ENCODE measurements at places on chromosomes 5 and 9.

DNA sequence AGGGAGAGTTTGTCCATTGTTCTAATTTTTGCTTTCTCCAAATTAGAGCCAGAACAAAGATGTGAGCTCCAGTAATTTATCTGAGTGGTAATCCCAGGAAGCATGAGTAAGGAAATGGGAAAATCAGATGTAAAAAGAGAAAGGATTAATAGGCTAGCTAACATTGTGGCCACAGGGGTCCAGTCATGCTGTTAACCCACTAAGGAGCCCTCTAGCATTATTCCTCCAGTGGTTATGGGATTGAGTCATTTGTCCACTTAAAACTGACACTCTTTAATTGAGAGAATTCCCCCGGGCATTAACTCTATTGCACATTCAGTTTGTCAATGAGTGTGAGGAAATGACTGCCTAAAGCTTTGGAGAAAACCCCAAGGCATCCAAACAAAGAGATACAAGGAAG, 700.3 kb upstream of the TYRP1 start:
- no peak for DNase-seq

DNA sequence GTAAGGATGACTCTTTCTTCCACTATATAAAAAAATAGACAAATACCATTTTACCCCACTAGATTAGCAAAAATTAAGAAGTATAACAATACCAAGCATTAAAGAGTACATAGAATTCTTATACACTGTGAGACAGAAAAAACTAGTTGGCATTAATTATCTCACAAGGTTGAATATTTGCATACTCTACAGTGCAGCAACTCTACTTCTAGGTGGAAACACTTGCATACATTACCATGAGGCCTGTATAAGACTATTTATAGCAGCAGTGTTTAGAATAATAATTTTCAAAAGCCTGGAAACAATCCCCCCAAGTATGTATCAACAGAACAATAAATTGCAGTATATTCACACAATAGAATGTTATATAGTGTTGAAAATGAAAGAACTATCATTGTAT, 19.0 kb upstream of the PURA start:
- no peak for DNase-seq

- DNase-seq = no peak
Measured at GRCh38 chr5:39519566-39520231, 94.9 kb upstream of the DAB2 start.

GRCh38 chr9:32503008-32503407, 23.0 kb downstream of the RIGI start:
- DNase-seq = no peak

DNA sequence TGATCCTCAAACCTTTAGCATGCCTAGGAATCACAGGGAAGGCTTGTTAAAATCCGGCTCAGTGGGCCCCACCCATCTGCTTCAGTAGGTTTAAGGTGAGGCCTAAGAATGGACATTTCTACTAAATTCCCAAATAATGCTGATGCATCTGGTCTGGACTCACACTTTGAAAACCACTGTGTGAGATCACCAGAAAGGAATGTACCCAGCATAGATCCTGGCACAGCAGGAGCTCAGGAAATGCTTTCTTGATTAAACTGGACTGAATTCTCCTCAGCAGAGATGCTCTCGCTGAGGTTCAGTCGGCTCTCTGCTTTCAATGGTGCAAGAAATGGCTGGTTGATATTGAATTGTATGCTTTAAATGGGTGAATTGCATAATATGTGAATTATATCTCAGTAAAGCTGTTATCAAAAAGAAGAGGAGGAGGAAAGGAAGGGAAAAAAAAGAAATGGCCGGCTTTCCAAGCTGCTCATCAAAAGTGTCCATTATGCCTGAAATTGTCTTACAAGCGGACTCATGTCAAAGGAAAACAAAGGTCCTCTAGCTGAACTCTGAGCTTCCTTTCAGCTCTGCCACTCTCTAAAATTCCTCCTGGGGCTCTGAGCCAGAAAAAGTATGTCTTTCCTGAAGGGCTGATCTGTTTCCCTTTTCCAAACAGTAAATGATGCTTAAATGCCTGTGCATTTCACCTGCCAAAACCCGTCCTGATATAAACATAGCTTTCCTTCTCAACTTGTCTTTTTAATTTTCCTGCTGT, 77.6 kb upstream of the SAP30L start:
- no peak for DNase-seq

GRCh38 chr5:141172381-141173204, at the start of gene PCDHB7:
PCDHB7 (plus strand) TSS chr5:141172644; CDS start chr5:141172836, 192 bp downstream.
- no peak for DNase-seq

GRCh38 chr9:13064676-13065075, 214.8 kb downstream of the MPDZ start:
- DNase-seq = no peak

GRCh38 chr5:75566710-75567309, 44.4 kb upstream of the ANKDD1B start:
- DNase-seq = no peak

DNA sequence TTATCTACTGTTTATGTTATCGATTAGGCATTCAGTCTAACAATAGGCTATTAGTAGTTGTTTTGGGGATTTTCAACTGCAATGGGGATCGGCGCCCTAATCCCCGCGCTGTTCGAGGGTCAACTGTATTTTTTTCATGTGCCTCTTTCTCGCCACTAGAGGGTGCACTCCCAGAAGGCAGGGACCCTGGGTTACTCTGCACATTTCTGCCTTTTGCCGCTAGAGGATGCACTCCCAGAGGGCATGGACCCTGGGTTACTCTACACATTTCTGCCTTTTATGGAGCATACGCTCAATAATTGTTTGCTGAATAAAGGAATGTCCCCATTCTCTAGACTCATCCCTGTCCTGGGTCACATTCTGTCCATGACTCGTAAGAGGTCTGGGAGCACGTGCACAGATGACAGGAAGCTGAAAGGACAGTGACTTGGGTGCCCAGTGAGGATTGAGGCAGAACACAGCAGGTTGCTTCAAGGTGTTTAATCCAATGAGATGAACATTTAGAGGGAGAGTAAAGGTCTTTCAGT, 27.9 kb upstream of the RECK start:
- DNase-seq = peak; percentile 62

DNA sequence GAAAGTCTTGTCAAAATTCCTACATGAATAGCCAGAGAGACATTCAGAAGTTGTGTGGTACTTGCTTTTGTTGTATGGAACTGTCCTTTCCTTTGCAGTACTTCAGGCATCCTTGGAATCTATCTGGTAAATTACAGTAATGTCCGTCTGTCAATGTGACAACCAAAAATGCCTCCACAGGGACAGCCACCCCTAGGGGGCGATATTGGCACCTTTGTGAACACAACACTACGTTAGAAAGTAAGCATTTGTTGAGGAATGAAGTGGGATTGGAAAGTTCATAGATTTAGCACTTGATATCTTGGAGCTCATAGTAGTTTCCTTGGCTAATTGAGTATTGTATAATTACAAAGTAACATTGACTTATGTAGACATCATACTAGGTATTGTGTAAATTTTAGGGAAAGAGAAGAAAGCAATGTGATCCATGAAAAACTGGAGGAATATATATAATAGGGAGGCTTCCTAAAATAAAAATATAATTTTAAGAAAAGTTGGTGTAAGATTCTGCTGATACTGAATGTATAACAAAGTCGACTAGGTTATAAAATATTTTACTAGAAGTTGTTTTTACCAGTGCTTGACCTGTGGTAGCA, 32.7 kb downstream of the TMEFF1 start:
- no peak for DNase-seq

GRCh38 chr9:34994260-34994899, 4.8 kb downstream of the DNAJB5 start:
- peak; percentile 46 for DNase-seq

DNA sequence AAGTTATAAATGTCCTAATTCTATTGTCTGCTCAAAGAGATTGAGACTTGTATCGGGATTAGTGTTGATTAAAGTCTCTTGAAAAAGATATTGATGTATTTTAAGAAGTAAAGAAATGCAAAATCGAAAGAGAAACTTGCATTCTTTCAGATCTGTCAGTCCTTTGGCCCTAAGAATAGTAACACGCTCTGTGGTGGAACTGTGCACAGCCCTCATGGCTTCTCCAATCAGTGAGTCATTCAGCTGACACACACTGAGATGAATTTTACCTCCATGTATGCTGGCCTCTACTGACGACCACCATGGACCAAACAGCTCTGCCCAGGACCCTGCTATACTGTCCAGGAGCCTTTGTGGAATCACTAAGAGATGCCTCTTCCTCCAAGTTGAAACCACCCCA, 232.4 kb downstream of the ESM1 start:
- DNase-seq = no peak

DNA sequence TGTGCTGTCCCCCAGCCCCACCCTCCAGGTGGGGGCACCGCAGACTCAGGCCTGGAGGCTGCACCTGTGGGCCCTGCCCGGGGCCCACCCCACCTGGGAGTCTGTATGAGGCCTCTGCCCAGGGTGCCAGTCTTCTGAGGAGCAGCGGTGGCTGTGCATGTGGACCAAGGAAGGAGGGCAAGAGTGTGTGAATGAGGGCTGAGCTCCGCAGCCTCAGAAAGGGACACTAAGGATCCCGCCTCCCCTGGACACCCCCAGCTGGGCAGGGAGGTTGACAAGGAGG, 19.1 kb downstream of the FGD3 start:
- DNase-seq = no peak

DNA sequence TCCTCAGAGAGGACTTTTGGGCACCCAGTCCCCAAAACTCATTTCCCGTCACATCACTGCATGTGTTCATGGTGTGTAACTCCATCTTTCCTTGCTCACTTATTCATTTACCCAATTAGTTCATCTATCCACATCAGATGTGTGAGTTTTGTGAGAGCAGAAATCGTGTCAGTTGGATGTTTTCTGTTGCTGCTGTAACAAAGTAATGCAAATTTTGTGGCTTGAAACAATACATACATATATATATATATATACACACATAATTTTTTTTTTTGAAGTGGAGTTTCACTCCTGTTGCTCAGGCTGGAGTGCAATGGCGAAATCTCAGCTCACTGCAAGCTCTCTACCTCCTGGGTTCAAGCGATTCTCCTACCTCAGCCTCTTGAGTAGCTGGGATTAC, 70.5 kb upstream of the BOD1 start:
- no peak for DNase-seq

DNA sequence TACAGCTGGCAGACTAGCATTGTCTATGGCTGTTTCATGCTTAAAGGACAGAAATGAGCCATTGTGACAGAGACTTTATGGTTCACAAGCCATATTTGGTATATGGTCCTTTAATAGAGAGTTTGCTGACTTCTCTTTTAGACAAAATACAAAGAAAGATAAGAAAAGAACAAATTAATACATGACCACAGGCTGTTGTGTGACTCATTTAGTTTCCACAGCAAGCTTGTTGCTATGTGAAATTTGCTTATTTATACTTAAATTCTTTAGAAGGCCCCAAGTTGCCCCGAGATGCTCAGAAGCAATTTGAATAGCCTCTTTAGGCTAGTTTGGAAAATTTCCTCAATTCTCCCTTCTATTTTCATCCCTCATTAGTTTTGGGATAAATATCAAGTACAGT, 315.3 kb upstream of the RPS23 start:
- DNase-seq = no peak

DNA sequence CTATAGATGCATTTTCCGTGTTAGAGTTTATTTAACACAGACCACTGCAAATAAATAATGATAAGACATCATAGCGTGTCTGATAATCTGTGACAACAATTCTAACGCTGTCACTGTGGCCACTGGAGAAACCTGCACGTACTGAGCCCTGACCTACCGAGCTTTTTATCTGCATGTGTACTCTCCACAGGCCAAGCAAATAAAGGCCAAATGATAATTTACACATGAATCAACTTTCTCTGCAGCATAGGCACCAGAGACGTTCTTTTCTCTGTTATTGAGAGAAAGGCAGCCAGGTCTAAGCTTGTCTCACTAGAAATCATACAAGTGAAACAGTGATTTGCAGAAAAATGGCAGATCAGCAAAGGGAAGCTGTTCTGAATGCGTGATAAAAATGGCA, 75.8 kb downstream of the POU5F2 start:
- DNase-seq = peak; percentile 31

- DNase-seq = peak; percentile 5
Measured at GRCh38 chr5:150946351-150946905, 41.6 kb upstream of the ZNF300 start.

DNA sequence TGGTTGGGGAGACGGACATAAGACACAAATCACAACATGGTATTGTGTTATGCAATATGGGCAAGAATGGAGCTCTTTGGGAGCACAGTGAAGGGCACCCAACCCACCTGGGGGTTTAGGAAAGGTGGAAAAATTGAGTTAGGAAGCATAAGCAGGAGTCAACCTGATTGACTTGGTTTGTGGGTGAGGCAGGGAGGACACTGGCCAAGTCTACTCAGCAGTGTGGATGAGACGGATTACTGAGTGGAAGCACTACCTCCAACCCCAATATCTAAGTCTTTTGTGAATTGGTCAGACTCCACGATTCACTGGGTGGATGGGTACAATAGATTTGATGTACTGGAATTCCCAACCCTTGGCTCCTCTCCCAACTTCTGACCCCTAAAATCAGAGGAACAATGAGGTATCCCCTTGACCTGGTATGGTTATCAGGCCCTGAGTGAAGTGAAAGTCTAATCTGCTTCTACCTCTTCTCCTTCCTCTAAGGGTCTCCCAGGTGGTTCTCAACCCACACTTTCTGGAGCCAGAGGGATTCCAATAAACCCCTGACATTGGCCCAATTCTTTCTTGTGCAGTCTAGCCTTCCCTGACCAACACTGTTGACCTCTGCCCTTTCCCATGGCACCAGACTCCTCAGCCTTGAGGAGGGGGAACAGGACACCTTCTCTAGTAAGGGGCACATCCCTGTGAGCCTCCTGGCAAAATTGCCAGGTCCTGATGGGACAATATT, 5.2 kb downstream of the EGR1 start:
- no peak for DNase-seq

DNA sequence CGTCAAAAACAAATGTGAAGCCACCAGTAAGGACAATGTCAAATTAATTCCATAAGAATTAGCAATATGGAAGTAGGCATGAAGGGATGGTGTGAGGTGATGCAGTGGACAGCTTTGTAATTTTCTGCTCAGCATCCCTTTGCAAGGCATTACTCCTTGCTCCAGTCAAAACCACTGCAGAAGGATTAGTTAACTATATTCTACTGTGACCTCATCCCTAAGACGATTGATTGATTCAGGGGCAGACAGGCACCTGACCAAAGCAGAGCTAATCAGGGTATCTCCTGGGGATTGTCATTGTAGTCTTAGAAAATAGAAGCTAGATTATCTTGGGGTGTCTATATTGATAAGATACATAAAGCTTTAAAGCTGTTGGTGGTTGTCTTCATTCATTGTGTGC, 98.7 kb downstream of the NMUR2 start:
- no peak for DNase-seq

- DNase-seq = no peak
Measured at GRCh38 chr5:177109810-177110209, 23.1 kb downstream of the FGFR4 start.

- DNase-seq = no peak
Measured at GRCh38 chr5:170573660-170574059, 69.8 kb downstream of the KCNIP1 start.

DNA sequence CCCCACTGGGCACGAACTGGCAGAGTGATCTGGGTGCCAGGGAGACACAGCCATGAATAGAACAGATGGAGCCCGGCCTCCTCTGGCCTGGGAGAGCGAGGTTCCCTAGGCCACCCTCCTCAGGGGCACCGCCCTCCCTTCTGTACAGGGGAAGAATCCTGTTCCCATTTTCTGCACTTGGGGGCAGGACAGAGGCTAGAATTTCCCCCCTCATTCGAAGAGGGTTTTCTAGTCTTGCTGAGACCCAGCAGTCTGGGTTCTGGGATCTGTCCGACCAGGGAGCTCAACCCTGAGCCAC, 52.7 kb downstream of the COL5A1 start:
- DNase-seq = no peak

- DNase-seq = no peak
Measured at GRCh38 chr9:92406477-92406876, 2.1 kb upstream of the OGN start.

- no peak for DNase-seq
Measured at GRCh38 chr5:79261897-79262296, 26.0 kb downstream of the JMY start.

Data from NCI-H1930 (cell line).